Stimulated activated CD8-positive, alpha-beta memory T cell treated with anti-CD3 and anti-CD28 coated beads, Interleukin-4, amount 100 ng/mL, for 4 hours (primary cell): ENCODE measurements at places on chromosomes 4 and X.

DNA sequence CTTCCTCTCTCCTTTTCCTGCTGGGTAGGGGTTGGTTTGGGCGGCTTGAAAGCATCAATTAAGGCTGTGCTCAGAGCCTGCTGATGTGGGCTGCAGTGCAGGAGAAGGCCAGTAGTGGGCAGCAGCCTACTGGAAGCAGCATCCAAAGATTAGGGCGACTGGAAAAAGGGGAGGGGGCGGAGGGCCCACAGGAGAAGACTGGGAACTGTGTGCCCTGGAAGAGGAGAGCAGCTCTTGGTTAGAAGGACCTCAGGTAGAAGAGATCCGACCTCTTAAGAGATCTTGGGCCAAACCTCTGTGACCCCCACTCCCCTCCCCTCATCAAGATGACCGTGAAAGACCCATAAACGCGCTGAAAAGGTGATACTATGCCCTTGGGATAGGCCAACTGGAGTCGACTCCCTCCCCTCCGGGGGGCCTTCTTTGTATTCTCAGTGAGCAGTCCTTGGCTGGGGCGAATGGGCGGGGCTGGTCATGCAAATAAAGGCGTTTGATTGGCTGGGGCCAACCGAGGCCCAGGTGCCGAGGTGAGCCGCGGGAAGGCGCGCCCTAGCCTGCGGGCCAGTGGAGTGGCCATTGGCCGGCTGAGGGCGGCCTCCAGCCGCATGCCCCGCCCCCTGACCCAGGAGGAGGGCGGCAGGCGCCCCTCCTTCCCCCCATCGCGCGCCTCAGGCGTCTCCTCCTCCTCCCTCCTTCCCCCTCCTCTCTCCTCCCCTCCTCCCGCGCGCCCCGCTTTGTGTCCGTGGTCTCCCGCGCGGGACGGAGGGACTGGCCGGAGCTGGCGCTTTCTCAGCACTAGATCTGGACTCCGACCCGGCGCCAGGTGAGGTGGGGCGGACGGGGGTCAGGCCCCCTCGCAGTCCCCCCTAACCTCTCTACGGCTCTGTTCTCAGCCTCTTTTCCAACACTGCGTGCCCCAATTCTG lies 10.1 kb downstream of the DLG3 start:
- DNase-seq, result no peak

DNA sequence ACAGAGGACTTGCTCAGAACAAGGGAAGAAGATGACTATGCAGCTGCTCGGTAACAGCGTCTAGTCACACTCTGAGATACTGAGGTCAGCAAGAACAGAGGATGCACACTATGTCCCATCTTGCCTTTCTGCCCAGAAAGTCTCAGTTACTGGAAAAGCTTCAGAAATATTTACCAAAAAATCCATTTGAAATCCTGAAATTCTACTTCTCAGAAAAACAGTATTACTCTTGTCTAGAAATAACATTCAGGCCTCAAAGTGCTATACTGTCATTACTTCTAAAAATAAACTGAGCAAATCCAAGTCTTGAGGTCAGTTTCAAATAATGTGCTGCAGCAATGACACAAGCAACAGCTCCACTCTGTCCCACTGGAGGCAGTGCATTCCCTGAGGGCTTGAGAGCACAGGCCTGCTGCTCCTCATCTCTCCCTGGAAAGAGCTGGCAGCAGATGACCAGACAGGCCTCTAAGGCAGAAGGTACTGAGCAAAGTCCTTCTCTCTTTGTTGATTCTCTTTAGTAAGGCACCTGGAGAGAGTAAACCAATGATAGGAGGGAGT lies 76.9 kb downstream of the CAMK2D start:
- DNase-seq, result no peak

- no peak for DNase-seq
Measured at GRCh38 chr4:17092736-17093437, 194.4 kb upstream of the LDB2 start.

DNA sequence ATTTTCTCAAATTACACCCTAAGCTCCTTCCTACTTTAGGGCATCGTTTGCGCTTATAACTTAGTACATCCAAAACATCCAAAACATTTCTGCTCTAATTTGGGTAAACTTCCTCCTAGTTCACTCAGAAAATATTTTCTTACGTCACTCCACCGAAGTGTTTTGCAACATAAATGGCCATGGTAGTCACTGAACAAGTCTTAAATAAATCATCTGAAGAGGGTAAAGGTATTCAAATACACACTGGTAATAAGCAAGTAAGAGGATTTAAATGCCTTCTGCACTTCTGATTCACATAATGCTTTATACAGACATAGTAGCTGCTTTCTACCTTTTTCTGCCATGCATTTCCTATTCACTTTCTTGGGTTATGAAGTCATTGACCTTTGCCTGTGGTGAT lies 991.9 kb downstream of the NLGN4X start:
- DNase-seq, result no peak

GRCh38 chrX:67731061-67731460 lies 187.2 kb downstream of the AR start:
- DNase-seq, result no peak

- no peak for DNase-seq
Measured at GRCh38 chr4:21117541-21118180, 417.4 kb downstream of the PACRGL start.

DNA sequence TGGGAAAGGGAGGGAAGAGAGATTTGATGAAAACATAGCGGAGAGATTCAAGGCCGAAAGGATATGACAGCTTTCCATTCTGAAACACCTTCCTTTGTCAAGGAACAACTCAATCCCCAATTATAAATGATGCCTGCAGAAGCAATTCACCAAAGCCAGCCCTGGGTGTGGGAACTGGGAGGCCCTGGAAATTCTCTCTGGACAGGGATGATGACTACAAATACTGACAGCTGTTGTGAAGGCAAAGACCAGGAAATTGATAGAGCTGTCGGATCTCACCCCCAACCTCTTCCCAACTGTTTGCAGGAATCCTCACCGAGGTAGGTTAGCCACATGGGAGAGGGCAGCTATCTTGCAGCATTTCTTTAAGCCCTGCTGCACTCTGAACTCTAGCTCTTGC lies 54.3 kb downstream of the CCDC149 start:
- DNase-seq, result no peak
